ENCODE measurements at places on chromosomes 2 and 18. TPM values are rescaled to one million over a fixed set of nuclear protein-coding genes. Genes with fewer than 3 reads are reported as not detected.

IL1B gene
- 0.47 TPM for polyA plus RNA-seq

- no peak overlapping the region for H3K4me3 ChIP-seq
- peak; percentile 40 for DNase-seq
- no peak overlapping the region for H3K27ac ChIP-seq
- peaks cover 45% of the 10 kb centered on the region for H3K36me3 ChIP-seq
- no peaks in the 10 kb centered on the region for H3K27me3 ChIP-seq
These were observed 93.3 kb upstream of the EML6 start for GRCh38 chr2:54629914-54630857.

DNA sequence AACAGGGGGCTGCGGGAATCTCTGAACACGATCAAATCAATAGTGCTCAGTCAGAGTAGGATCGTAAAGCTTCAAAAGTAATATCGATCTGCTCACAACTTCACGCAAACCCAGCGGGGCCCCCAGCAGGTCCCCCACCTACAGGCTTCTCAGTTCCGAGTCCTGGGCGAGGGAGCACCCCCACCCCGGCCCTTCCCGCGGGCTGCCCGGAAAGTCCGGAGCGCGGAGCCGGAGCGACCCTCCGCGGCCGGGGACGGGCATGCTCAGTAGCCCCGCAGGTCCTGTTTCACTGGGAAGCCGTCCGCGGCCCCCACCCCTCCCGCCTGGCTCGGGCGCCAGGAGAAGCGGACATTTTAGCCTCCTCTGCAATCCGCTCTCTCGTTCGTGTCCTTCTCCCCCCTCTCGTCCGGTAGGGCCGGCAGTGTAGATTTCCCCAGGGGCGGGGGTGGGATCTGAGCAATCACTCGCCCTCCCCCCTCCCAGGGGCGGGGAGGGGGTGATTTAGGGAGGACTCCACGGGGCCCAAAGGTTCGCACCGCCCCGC, 3.3 kb upstream of the SPRED2 start:
- no peaks in the 10 kb centered on the region for H3K27me3 ChIP-seq
- peak overlapping the region; percentile 43 for H3K27ac ChIP-seq
- peaks cover 6% of the 10 kb centered on the region for H3K4me1 ChIP-seq
- H3K36me3 ChIP-seq: no peaks in the 10 kb centered on the region
- H3K4me3 ChIP-seq: peak overlapping the region; percentile 77

DNA sequence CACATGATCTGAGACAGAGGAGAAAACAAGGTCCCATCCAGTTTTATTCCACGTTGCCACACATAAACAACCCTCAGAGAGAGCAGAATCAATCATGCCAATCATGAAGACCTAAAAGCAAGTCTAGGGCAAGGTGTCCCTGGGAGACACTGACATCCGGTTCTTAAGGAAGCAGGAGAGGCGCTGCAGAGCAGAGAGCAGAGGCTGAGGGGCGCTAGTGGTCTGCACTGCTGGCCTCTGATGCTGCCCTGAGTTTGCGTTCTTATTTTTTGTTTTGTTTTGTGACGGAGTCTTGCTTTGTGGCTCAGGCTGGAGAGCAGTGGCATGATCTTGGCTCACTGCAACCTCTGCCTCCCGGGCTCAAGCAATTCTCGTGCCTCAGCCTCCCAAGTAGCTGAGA, 83.3 kb downstream of the SMIM21 start:
- no peaks in the 10 kb centered on the region for H3K27me3 ChIP-seq
- no peak overlapping the region for H3K4me3 ChIP-seq
- no peak overlapping the region for H3K27ac ChIP-seq

GRCh38 chr2:75033516-75033915, 75.1 kb downstream of the POLE4 start:
- peaks cover 6% of the 10 kb centered on the region for H3K4me1 ChIP-seq
- DNase-seq: no peak
- H3K27me3 ChIP-seq: no peaks in the 10 kb centered on the region
- no peak overlapping the region for H3K27ac ChIP-seq
- no peaks in the 10 kb centered on the region for H3K36me3 ChIP-seq

GRCh38 chr2:106342831-106343251, 125.4 kb downstream of the RGPD3 start:
- no peak overlapping the region for H3K27ac ChIP-seq
- H3K27me3 ChIP-seq: no peaks in the 10 kb centered on the region
- H3K4me3 ChIP-seq: no peak overlapping the region
- no peaks in the 10 kb centered on the region for H3K4me1 ChIP-seq
- DNase-seq: no peak

DNA sequence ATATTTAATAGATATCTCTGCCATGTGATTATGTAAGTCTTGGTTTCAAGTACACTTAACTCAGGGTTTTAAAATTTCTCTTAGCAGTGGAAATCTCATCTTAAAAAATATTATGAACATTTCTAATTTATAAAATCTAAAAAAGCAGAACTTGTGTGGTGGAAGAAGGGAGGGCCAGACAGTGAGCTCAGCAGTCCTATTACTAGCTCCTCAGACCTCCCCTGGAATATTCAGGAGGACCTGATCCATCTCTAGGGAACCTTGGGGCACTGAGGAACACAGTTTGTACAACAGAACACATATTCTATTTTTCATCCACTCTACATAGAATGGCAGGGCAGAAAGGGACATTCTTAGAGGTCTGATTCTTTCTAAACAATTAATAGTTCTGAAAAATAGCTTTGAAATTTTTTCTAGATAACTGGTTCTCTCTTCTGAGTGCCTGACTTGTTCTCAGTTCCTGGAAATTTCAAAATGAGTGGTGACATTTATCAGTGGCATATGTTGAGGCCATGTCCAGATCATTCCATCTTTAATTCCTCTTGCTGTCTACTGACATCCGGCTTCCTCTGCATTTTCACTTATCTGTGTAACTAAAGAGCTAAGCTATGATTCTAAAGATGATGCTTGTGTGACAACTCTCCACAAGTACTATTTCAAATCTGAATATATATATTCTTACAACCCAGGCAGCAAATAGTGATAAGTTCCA, 8.2 kb upstream of the MAP4K4 start:
- H3K4me1 ChIP-seq: no peaks in the 10 kb centered on the region
- no peak for DNase-seq
- H3K27me3 ChIP-seq: peaks cover 10% of the 10 kb centered on the region
- no peak overlapping the region for H3K4me3 ChIP-seq
- H3K27ac ChIP-seq: no peak overlapping the region

- no peak for DNase-seq
- no peak overlapping the region for H3K4me3 ChIP-seq
- H3K27ac ChIP-seq: no peak overlapping the region
- no peaks in the 10 kb centered on the region for H3K4me1 ChIP-seq
- H3K36me3 ChIP-seq: no peaks in the 10 kb centered on the region
- H3K27me3 ChIP-seq: no peaks in the 10 kb centered on the region
These were observed 4.5 kb upstream of the DTNB start for GRCh38 chr2:25677877-25678276.

IL18R1 gene
- polyA plus RNA-seq: 13.8 TPM

DNA sequence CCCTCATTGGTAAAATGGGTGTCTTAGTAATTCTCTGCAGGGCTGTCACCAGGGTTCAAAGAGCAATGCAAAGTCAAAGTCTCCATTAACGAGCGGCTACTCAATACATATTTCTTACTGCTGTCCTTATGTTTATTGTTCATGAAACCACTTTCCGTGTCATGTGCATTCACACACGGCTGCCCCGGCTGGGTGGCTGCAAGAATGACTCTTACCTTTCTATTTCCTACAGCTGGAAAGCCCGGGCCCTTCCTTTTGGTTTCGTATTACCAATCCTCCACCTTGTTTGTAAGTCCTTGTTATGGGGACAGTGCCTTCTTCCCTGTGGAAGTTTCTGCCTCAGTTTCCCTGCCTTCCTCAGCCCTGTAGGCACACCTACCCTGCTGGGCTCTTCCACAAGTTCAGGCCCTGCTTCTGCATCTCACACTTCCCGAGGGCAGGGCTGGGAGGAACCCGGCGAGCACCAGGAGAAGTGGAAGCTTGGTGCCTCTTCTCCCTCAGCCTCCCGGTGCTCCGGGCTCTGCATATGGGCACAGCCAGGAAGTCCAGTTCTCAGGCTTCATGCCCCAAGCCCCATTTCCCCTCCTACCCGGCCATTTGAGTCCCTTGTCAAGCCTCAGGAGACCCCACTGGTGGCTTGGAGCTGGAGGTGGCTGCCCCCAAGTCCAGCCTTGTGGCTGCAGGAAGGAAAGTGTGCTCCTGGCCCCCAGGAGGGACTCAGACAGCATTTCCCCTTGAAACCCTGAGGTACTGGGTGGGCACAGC, 18.7 kb upstream of the ACKR3 start:
- H3K27ac ChIP-seq: peak overlapping the region; percentile 91
- peak; percentile 67 for DNase-seq
- peak overlapping the region; percentile 40 for H3K4me3 ChIP-seq
- peaks cover 85% of the 10 kb centered on the region for H3K4me1 ChIP-seq
- no peaks in the 10 kb centered on the region for H3K27me3 ChIP-seq

- no peak for DNase-seq
- H3K36me3 ChIP-seq: no peaks in the 10 kb centered on the region
- no peak overlapping the region for H3K4me3 ChIP-seq
- no peak overlapping the region for H3K27ac ChIP-seq
These were observed 184.6 kb downstream of the ST6GAL2 start for GRCh38 chr2:106701203-106702022.

OXER1 gene
- 4.5 TPM for polyA plus RNA-seq

GRCh38 chr2:178315488-178315948, 121.2 kb downstream of the OSBPL6 start:
- H3K36me3 ChIP-seq: no peaks in the 10 kb centered on the region
- H3K27ac ChIP-seq: no peak overlapping the region
- no peaks in the 10 kb centered on the region for H3K27me3 ChIP-seq
- H3K4me3 ChIP-seq: no peak overlapping the region
- no peak for DNase-seq

GRCh38 chr2:16494836-16495508, 170.7 kb downstream of the CYRIA start:
- no peak overlapping the region for H3K27ac ChIP-seq
- H3K4me3 ChIP-seq: no peak overlapping the region

DNA sequence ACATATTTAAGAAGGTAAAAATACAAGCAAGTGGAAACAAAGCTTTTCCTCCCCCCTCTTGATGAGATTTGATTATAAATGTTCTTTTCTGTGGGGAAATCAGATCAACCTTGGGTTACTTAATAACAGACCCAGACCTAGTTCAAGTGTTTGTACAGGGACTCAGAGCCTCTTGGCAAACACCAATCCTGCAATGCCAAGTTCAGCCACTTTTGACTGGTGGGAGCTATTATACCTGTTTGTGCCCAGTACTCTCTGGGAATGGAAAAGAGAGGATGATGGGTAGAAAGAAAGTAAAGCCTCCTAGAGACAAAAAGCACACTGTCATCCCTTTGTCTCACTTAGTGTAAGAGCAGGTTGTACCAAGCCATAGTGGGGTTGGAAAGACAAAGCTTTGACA, 63.8 kb upstream of the EPHA4 start:
- H3K36me3 ChIP-seq: no peaks in the 10 kb centered on the region
- H3K27me3 ChIP-seq: no peaks in the 10 kb centered on the region
- no peaks in the 10 kb centered on the region for H3K4me1 ChIP-seq
- no peak overlapping the region for H3K4me3 ChIP-seq

ZNF385B gene
- not detected for polyA plus RNA-seq

DNA sequence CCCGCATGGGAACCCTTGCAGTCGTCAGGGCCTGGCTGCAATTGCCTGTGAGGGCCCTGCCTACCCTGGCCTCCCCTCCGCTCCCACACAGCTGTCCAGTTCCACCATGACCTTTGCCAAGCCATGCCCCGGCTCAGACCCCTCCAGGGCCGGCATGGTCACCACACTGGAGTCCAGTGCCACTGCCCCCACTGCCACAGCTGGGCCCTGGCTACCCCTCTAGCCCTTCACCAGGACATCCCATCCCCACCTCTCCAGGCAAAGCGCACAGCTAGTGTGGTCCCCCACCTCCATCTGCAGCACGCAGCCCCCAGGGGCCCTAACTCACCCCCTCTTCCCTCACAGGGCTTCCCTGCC, 70.3 kb upstream of the SMAD7 start:
- no peaks in the 10 kb centered on the region for H3K27me3 ChIP-seq
- no peaks in the 10 kb centered on the region for H3K36me3 ChIP-seq
- no peaks in the 10 kb centered on the region for H3K4me1 ChIP-seq

ABCB11 gene
- not detected for polyA plus RNA-seq

HOXD12 gene
- not detected for polyA plus RNA-seq

GRCh38 chr2:98623657-98624056, 15.3 kb downstream of the UNC50 start:
- H3K27ac ChIP-seq: no peak overlapping the region
- no peak overlapping the region for H3K4me3 ChIP-seq
- H3K27me3 ChIP-seq: no peaks in the 10 kb centered on the region
- H3K4me1 ChIP-seq: no peaks in the 10 kb centered on the region
- DNase-seq: no peak

ST8SIA5 gene
- 0.32 TPM for polyA plus RNA-seq

PRKCE gene
- polyA plus RNA-seq: 11.7 TPM

CAPN14 gene
- polyA plus RNA-seq: 0.36 TPM

DNA sequence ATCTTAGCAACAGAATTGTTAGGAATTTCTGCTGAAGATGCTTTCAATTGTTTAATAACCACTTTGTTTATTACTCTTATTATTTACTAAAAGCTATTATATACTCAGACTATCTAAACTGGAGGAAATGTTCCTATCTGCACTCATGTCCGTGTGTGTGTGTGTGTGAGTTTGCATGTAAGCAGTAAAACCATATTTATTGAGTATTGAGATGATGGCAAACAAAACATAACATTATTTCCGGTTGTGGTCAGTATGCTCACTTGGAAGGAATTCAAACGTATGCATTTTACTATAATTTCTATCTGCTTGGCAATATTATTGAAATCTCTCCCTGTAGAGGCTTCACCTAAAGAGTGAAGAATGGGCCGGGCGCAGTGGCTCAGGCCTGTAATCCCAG, 43.0 kb upstream of the ZNF804A start:
- no peaks in the 10 kb centered on the region for H3K27me3 ChIP-seq
- H3K36me3 ChIP-seq: no peaks in the 10 kb centered on the region
- H3K4me3 ChIP-seq: no peak overlapping the region
- no peak overlapping the region for H3K27ac ChIP-seq

ATP8B1 gene
- polyA plus RNA-seq: 0.20 TPM

GRCh38 chr2:95530734-95531133, 46.2 kb upstream of the TRIM43B start:
- peaks cover 15% of the 10 kb centered on the region for H3K4me1 ChIP-seq
- peak overlapping the region; percentile 48 for H3K4me3 ChIP-seq
- peak; percentile 51 for DNase-seq
- no peaks in the 10 kb centered on the region for H3K36me3 ChIP-seq

GRCh38 chr18:62788111-62788510, 72.8 kb downstream of the PHLPP1 start:
- H3K27ac ChIP-seq: no peak overlapping the region
- no peak overlapping the region for H3K4me3 ChIP-seq
- no peak for DNase-seq
- no peaks in the 10 kb centered on the region for H3K36me3 ChIP-seq
- H3K4me1 ChIP-seq: 0 out of 2 replicates have a peak, but pooled peaks cover 5% of the 10 kb centered on the region

GRCh38 chr2:80002568-80003157, 301.9 kb downstream of the LRRTM1 start:
- H3K4me3 ChIP-seq: no peak overlapping the region
- DNase-seq: no peak

IL1A gene
- polyA plus RNA-seq: 4.0 TPM
